ENCODE measurements at places on chromosomes 11 and 22.

GRCh38 chr11:116310226-116310625, 462.6 kb downstream of the BUD13 start:
- no peak for DNase-seq

- no peak for DNase-seq
Observed at GRCh38 chr11:24679821-24680351, 183.0 kb downstream of the LUZP2 start.

DNA sequence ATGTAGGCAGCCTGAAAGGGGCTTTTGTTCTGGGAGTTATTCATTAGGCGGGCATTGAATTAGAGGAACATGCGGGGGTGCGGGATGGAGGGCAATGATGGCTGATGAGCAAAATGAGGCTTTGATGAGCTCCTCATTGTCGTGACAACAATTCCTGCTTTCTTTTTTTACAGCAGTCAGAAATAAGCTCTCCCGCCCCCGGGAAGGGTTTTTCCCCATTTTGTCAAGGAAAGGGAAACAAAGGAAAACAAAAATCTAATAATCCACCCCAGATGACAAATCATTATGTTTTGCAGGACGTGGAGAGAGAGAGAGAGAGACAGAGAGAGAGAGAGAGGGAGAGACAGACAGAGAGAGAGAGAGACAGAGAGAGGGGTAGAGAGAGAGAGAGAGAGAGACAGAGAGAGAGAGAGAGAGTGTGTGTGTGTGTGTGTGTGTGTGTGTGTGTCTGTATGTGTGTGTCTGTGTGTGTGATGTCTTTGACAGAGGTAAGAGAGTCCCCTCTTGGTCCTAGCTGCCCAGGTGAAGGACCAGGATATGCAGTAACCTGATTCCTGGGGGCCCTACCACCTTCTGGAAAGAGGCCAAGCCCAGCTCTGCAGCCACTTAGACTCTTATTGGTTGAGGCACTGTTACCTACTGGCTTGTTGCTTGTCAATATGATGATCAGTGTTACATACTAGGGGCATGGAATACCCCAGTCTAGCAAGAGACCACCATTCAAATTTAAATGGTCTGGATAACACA, 46.7 kb upstream of the PARVA start:
- DNase-seq, result no peak

- DNase-seq, result peak; percentile 3
Observed at GRCh38 chr11:29962243-29962642, 54.6 kb downstream of the KCNA4 start.

- DNase-seq, result no peak
Observed at GRCh38 chr22:30028731-30029130, 51.5 kb upstream of the HORMAD2 start.

- no peak for DNase-seq
Observed at GRCh38 chr11:96013461-96014213, 89.7 kb upstream of the MTMR2 start.

- DNase-seq, result no peak
Observed at GRCh38 chr11:65262381-65262680, 569 bp downstream of the POLA2 start.

DNA sequence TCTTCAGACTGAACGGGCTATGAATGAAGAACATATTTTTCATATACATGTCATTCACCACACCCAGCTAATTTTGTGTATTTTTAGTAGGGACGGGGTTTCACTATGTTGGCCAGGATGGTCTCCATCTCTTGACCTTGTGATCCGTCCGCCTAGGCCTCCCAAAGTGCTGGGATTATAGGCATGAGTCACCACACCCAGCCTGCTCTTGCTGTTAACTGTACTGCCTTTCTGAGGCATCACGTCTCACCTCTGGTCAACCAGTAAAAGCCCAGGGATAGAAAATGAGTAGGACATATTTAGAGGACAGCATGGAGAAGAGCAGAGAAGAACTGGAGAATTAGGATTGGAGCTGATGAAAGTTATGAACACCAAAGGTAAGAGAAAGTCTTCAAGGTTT, 55.6 kb downstream of the APOL3 start:
- DNase-seq, result no peak

DNA sequence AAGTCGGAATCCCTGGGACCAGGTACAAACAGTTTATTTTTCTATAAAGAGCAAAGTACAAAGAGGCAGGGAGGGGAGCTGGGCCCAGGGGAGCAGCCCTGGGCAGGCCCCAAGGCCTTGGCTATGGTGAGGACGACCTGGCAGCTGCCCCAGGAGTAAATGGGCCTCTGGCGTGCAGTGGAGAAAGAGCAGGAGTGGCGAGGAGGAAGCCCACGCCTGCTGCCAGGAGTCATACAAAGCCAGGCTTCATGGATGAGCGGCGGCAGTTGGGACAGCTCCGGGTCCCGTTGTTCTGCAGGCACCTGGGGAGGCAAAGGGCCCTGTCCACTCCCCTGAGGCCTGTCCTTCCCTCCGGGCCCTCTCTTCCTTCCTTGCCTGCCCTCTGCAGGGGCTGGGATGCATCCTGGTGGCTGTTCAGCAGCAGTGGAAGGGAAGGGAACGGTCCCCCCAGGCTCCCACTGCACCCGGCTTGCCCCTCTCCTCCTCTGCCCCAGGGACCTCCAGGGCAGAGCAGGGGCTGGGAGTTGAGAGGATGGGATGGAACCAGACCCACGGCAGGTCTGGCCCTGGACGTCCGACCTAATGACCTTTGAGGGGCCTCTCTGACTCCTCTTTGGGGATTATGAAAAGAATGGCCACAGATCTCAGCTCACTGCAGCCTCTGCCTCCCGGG, 11.1 kb downstream of the RAPSN start:
- no peak for DNase-seq

Measured in T-helper 2 cell (primary cell).